ENCODE measurements at places on chromosomes 3 and 15. TPM values are rescaled to one million over a fixed set of nuclear protein-coding genes. Genes with fewer than 3 reads are reported as not detected.

Gene DNAH12
- total RNA-seq, result 0.14 TPM

Gene JMJD7
- 17.8 TPM for total RNA-seq

Gene ANKDD1A
- total RNA-seq, result 3.0 TPM

Gene SLC22A13
- total RNA-seq, result 0.93 TPM

Gene NCEH1
- total RNA-seq, result 9.4 TPM

Gene CFAP100
- total RNA-seq, result not detected

Gene CASR
- 0.02 TPM for total RNA-seq

Gene SLC12A1
- not detected for total RNA-seq

Gene SLC30A4
- 2.2 TPM for total RNA-seq
